ENCODE measurements at places on chromosomes 7 and 10. TPM values are rescaled to one million over a fixed set of nuclear protein-coding genes. Genes with fewer than 3 reads are reported as not detected.

Gene TUBB8
- 0.50 TPM for total RNA-seq

Gene CPEB3
- 1.6 TPM for total RNA-seq

Gene PRKCQ
- 22.3 TPM for total RNA-seq

GRCh38 chr7:99629643-99630042 is 12.9 kb downstream of the ZSCAN25 start:
- H3K27ac ChIP-seq = no peak overlapping the region
- no peak overlapping the region for H3K4me3 ChIP-seq
- H3K4me1 ChIP-seq = peaks cover 5% of the 10 kb centered on the region
- no peaks in the 10 kb centered on the region for H3K27me3 ChIP-seq

DNA sequence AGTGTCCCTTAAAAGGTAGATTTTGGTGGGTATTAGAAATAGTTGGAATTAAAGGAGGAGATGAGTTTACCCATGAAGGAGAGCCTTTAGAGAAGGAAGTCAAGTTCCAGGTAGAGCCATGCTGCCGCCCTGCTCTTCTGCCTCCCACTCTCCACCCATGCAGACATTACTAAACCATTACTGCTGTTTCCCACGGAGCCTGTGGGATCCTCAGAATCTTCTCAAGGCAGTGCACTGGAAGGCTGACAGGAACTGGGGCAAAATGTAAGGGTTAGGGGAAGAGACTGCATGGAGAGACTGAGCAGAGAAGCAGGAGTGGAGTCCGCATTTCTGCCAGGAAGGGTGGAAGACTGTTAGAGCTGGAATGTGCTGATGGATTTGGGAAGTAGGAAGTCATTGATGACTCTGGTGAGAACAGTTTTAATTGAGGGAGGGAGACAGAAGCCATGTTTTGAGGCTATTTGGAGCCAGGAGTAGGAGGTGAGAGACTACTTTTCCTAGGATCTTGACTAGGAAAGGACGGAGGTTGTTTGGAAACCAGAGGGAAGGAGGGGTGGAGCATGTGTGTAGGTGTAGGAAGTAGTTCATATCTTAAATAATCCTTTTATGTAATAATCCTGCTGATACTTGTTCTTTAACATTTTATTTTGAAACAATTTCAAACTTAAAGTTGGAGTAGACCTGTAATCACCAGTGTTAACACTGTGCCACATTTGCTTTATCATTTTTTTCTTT is 109.0 kb downstream of the CCNY start:
- no peak overlapping the region for H3K27ac ChIP-seq
- H3K4me3 ChIP-seq = peak overlapping the region; percentile 60
- H3K27me3 ChIP-seq = no peaks in the 10 kb centered on the region

- peaks cover 54% of the 10 kb centered on the region for H3K27me3 ChIP-seq
- H3K27ac ChIP-seq = no peak overlapping the region
- DNase-seq = peak; percentile 92
- H3K4me1 ChIP-seq = no peaks in the 10 kb centered on the region
Observed at GRCh38 chr10:98055841-98056516, 25.6 kb upstream of the CRTAC1 start.

DNA sequence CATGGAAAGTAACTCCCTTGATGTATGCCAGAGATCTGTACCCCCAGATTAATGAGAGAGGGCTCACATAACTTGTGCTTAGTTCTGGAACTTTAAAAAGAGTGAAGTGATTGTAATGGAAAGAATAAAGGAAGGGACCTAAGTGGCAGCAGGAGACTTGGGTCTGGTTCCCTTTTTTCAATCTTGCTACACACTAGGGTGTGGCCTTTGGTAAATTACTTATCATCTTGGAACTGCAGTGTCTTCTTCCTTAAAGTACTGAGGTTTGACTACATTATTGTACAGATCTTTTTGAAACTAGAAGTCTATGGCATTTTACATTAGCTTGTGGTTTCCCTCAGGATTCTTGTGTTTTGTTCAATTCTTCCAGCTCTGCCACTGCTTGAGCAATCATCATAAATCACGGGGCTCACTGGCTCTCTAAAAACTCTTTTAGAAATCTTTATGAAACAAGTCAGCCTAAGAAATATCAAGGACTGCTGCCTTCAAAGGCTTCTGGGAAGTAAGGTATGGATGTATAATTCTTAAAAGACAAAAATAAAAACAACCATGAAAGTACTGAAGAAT is 22.5 kb upstream of the CHRM2 start:
- H3K27me3 ChIP-seq = peaks cover 15% of the 10 kb centered on the region
- H3K4me3 ChIP-seq = no peak overlapping the region
- no peak overlapping the region for H3K27ac ChIP-seq
- H3K4me1 ChIP-seq = no peaks in the 10 kb centered on the region
- H3K36me3 ChIP-seq = no peaks in the 10 kb centered on the region

DNA sequence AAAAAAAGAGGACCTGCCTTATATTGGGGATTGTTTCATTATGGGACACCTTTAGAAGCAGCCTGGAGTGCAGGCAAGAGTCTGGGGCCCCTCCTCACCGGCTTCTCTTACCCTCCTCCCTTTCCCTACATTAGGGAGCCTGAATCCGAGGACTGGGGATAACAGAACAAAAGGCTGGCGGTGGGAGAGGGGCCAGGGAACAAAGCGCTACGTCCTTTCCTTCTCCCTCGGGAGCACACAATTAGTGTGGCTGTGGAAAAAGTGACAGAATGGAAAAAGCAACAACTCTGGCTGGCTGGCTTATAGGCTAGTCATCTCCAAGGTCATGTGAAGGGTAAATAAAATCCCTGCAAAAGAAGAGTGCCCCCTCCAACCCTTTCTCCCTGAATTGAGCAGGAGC is 74.7 kb downstream of the LSM5 start:
- H3K4me3 ChIP-seq = no peak overlapping the region
- H3K36me3 ChIP-seq = no peaks in the 10 kb centered on the region
- no peaks in the 10 kb centered on the region for H3K27me3 ChIP-seq
- H3K27ac ChIP-seq = no peak overlapping the region
- H3K4me1 ChIP-seq = no peaks in the 10 kb centered on the region

DNA sequence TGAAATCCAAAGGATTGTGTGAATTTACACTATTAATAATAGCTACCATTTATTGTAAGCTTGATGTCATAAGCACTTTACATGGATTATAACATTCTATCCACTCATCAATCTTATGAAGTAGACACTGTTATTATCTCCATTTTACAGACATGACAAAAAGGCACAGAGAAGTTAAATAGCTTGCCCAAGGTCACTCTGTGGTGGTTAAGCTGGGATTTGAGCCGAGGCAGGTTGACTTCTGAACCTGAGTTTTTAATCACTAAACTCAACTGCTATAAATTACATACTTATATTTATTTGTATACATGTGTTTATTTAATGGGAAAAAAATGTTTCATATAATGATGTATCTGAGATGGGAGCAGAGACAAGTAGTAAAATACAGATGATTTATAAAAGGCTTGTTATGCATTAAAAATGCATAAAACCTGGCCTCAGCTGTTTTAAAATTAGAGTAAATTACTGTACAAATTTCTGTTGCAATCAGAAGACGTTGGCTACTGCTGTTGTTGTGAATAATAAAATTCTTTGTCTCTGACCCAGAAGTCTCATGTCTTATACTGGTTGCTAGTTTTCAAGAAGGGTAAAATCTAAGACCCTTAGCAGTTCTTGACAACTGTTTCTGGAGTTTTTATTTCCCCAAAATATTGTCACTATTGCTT is 61.1 kb upstream of the CALD1 start:
- H3K27me3 ChIP-seq = no peaks in the 10 kb centered on the region
- DNase-seq = no peak
- H3K4me1 ChIP-seq = no peaks in the 10 kb centered on the region

- H3K4me3 ChIP-seq = no peak overlapping the region
- DNase-seq = no peak
- no peaks in the 10 kb centered on the region for H3K27me3 ChIP-seq
- peak overlapping the region; percentile 27 for H3K27ac ChIP-seq
- peaks cover 5% of the 10 kb centered on the region for H3K4me1 ChIP-seq
Observed at GRCh38 chr10:126177417-126178030, 210.8 kb downstream of the ADAM12 start.

DNA sequence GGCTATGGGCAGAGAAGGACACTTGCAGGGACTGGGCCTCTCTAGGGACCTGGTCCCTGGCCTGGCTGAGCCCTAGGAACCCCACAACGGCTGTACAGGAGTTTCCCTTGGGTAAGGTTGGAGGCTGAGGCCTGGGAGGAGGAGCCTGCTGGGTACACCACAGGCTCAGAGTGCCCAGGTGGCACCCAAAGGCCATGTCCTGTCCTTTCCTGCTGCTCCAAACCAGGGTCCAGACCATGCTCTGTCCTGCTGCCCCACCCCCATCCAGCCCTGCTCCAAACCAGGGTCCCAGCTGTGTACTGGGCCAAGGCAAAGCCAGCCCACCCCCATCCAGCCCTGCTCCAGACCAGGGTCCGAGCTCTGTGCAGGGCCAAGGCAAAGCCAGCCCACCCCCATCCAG is 35.3 kb upstream of the ZNF488 start:
- no peaks in the 10 kb centered on the region for H3K27me3 ChIP-seq
- no peak overlapping the region for H3K4me3 ChIP-seq
- H3K36me3 ChIP-seq = no peaks in the 10 kb centered on the region
- no peak for DNase-seq
- H3K27ac ChIP-seq = no peak overlapping the region
- H3K4me1 ChIP-seq = no peaks in the 10 kb centered on the region

DNA sequence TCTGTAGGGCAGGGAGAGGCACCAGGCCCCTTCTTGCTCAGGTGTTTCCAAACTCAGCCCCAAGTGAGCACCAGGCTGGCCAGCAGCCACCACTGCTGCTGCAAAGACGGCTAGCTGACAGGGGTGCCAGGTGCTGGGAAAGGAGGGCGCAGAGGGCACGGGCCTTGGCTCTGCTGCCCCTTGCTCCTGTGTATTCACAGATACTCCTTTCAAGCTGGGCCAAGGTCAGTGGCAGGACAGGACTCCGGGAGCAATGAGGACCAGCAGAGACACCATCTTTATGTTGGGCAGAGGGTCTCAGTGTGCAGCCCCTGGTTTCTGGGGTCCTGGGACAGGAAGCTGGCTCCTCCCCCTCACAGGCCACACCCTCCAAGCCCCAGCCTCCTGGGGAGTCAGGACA is 110.1 kb downstream of the SMURF1 start:
- no peak overlapping the region for H3K27ac ChIP-seq
- no peaks in the 10 kb centered on the region for H3K27me3 ChIP-seq
- no peaks in the 10 kb centered on the region for H3K4me1 ChIP-seq
- DNase-seq = no peak
- no peak overlapping the region for H3K4me3 ChIP-seq

- no peaks in the 10 kb centered on the region for H3K4me1 ChIP-seq
- H3K27me3 ChIP-seq = peaks cover 6% of the 10 kb centered on the region
- peak overlapping the region; percentile 17 for H3K27ac ChIP-seq
- H3K36me3 ChIP-seq = peaks cover 4% of the 10 kb centered on the region
- DNase-seq = no peak
Observed at GRCh38 chr7:135210888-135211178, 493 bp downstream of the WDR91 start.

- H3K27me3 ChIP-seq = no peaks in the 10 kb centered on the region
- H3K36me3 ChIP-seq = no peaks in the 10 kb centered on the region
- no peak overlapping the region for H3K27ac ChIP-seq
- H3K4me1 ChIP-seq = no peaks in the 10 kb centered on the region
- no peak overlapping the region for H3K4me3 ChIP-seq
- no peak for DNase-seq
Observed at GRCh38 chr10:6409971-6410643, 170.0 kb downstream of the PRKCQ start.

DNA sequence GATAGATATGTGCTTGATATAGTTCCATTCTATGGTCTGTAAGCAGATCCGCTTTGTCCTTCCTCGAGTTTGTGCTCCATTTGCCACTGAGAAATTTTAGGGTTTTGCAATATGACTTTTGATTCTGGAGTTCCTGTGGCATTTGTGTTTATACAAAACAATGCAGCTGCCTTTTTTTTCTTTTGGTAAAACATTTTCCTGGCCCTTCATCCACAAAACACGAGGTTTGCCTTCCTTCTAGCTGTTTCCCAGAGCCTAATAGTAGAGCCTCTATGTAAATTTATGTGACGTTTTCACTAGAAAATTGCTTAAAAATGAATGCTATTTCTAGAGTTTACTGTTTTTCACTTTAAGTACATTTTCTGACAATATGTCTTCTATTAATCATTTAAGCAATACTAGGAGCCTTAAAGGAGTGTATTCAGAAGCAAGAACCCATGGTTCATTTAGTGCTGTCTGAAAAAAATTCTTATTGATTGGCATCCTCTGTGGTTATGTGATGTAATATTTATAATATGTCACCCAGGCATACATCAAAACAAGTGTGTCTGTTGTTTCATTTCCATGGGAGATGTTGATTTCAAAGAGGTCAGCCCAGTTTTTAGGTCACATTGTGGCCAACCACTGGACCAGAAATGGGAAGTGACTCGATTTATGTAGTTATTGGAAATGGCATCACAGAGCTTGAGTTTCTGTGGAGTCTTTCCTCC is 618.3 kb downstream of the LRMDA start:
- H3K4me3 ChIP-seq = no peak overlapping the region
- DNase-seq = no peak
- peak overlapping the region; percentile 85 for H3K27ac ChIP-seq
- no peaks in the 10 kb centered on the region for H3K36me3 ChIP-seq
- peaks cover 7% of the 10 kb centered on the region for H3K27me3 ChIP-seq
- no peaks in the 10 kb centered on the region for H3K4me1 ChIP-seq

DNA sequence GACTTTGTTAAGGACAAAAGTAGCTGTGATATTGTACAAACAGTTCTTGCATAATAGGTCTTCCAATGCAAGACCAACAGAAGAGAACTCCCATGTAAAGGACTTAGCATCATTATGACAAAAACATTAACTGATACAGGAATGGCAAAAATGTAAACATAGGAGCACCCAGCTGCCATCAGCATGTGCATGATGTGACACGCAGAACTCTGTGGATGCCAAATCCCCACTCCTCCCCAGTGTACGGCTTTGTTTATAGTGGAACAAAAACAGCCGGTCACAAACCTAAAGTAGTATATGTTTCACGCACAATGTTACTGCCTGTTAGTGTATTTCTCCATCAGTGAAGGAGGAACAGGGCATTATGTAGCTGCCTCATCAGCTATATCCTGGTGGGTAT is 316.0 kb upstream of the AOAH start:
- no peak for DNase-seq
- no peaks in the 10 kb centered on the region for H3K27me3 ChIP-seq
- H3K4me3 ChIP-seq = no peak overlapping the region
- H3K4me1 ChIP-seq = no peaks in the 10 kb centered on the region
- H3K36me3 ChIP-seq = peaks cover 4% of the 10 kb centered on the region

DNA sequence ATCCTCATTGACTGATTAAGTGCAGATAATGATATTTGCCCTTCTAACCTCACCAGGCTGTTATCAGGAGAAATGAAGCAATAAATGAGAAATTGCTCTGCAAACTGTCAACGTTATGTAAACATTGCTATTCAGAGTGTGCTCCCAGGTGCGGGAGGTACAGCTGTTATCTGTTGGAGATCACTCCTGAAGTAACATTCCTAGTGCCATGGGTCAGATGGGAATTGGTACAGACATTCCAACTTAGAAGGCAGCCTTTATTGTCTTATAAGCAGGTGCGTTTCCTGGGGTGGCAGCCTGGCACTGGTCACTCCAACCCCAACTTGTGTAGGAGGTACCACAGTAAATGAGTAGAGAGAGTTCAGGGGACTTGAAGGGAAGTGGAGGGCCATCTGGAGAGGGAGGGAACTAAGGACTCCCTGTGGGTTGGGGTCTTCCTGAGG is 36.8 kb downstream of the HK1 start:
- no peaks in the 10 kb centered on the region for H3K27me3 ChIP-seq
- no peak overlapping the region for H3K27ac ChIP-seq
- DNase-seq = no peak
- H3K4me1 ChIP-seq = peaks cover 11% of the 10 kb centered on the region
- no peak overlapping the region for H3K4me3 ChIP-seq
- no peaks in the 10 kb centered on the region for H3K36me3 ChIP-seq

All from endodermal cell (in vitro differentiated cells).